ENCODE measurements at places on chromosomes 3 and 15. TPM values are rescaled to one million over a fixed set of nuclear protein-coding genes. Genes with fewer than 3 reads are reported as not detected.

DNA sequence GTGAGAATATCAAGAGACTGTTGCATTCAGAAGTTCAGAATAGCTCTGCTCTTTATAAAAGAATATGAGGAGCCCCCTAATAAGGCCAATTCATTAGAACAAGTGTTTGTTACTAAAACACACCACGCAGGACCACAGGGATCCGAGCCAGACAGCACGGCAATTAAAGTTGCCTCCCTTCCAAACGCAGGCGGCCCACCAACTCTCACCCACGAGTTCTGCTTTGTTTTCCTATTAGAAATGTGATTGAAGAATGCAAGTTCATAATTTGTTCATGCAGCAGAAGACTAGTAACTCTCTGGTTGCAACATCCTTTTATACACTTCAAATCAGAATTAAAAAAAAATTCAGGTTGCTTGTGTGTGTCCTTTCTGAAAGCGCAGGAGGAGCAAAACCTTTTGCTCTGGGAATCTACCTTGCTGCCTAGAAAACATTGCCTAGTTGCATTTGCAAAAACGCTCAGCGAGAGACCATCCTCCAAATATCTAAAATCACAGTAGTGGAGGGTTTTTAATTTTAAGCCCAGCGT lies 1044.1 kb upstream of the NR2F2 start:
- no peak overlapping the region for H3K4me3 ChIP-seq
- H3K36me3 ChIP-seq, result no peaks in the 10 kb centered on the region
- H3K27ac ChIP-seq, result no peak overlapping the region
- H3K27me3 ChIP-seq, result no peaks in the 10 kb centered on the region
- peaks cover 4% of the 10 kb centered on the region for H3K4me1 ChIP-seq

- no peak overlapping the region for H3K4me3 ChIP-seq
- no peak for DNase-seq
- H3K27me3 ChIP-seq, result peaks cover 99% of the 10 kb centered on the region
- H3K36me3 ChIP-seq, result no peaks in the 10 kb centered on the region
- no peak overlapping the region for H3K27ac ChIP-seq
- peaks cover 21% of the 10 kb centered on the region for H3K4me1 ChIP-seq
Measured at GRCh38 chr3:138941259-138941885, 5.6 kb downstream of the FOXL2 start.

Gene CHRD
- polyA plus RNA-seq, result not detected

DNA sequence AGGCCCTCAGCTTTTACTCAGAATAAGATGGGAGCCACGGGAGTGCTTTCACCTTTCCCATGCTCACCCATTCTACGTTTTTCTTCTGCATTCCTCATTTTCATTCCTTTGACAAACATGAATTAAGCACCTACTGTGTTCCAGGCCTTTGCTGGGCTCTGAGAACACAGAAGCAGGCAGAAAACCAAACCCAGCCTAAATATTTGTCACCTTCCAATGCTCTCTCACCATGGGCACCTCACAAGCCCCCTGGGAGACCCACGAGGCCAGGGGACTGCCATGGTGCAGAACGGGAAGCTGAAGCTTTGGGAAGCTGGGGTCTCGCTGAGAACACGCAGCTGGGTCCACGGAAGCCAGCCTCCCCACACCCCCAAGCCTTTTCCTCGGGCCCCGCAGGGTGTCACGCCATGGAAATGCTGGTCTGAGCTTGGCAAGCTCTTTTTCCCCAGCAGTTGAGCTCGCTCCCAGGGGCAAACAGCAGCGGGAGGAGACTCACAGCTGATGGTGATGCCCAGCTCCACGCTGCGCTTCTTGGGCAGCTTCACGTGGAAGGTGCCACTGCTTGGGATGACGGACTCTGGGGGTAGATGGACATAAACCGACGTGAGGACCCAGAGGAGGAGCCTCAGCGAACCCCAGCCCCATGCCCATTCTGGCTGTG lies 27.7 kb downstream of the GRIP2 start:
- no peak overlapping the region for H3K27ac ChIP-seq
- no peak overlapping the region for H3K4me3 ChIP-seq
- no peaks in the 10 kb centered on the region for H3K36me3 ChIP-seq
- no peak for DNase-seq
- H3K4me1 ChIP-seq, result no peaks in the 10 kb centered on the region

Gene BOC
- polyA plus RNA-seq, result 9.3 TPM

Gene TRANK1
- 3.2 TPM for polyA plus RNA-seq

DNA sequence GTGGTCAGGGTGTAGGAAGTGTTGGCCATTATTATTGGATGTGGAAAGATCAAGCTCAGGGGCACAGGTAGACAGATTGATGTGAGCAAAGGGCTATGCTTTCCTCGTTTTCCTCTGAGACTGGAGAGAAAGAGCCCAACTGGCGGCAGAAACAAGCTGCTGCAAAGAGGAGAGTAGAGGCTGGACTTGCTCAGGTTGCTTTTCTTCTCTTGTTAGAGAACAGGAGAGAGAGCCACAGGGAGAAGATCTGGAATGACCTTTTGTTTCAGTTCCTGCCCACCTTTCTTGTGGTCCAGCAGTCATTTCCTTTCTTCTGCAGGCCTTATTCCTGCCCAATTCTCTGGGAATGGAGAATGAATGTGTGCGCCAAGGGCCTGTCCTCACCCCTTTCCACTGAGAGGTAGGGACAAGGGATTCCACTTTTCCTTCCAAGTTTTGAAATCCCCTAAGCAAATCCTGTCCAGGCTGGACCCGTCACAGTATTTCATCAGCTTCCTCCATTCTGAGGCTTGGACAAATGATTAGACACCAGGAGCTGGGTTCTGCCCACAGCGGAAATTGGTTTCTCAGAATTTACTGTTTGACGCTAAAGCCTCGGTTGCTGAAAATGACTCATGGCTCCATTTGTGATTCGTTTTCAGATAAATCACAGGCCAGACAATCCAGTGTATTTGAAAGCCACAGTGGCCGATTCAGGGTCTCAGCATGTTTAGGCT lies 16.1 kb downstream of the ZNF80 start:
- no peaks in the 10 kb centered on the region for H3K27me3 ChIP-seq
- H3K4me3 ChIP-seq, result no peak overlapping the region
- H3K4me1 ChIP-seq, result no peaks in the 10 kb centered on the region
- no peak for DNase-seq
- H3K36me3 ChIP-seq, result no peaks in the 10 kb centered on the region

Gene SCAANT1
- polyA plus RNA-seq, result not detected

GRCh38 chr15:68369931-68370767 lies 61.8 kb downstream of the ITGA11 start:
- DNase-seq, result no peak
- no peaks in the 10 kb centered on the region for H3K4me1 ChIP-seq
- H3K27me3 ChIP-seq, result peaks cover 31% of the 10 kb centered on the region
- no peak overlapping the region for H3K27ac ChIP-seq
- H3K36me3 ChIP-seq, result no peaks in the 10 kb centered on the region
- no peak overlapping the region for H3K4me3 ChIP-seq

Gene TF
- polyA plus RNA-seq, result 0.30 TPM

DNA sequence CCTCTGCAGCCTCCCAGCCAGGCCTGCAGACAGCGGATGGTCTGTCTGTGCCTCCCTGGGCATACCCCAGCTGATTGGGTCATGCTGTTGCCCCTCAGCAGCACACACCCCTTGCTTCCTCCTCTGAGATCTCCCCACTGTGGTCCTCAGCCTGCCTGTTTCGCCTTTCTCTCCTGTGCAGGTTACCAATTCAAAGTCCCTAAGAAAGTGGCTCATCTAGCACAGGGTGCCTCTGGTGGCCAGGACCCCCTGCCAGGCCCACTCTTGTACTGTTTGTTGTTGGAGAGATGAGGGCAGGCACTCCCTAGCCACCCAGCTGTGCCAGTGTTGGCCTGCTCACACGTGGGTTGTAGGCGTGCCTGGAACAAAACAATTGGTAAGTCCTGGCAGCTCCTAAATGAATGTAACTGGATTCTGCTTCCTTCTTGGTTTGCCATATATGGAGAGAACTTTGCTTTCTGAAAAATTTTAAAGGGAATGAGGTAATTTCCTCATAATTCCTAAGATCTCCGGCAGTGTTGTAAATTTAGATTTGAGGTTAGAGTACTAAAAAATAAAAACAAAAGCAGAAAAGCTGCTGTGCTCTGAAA lies 213.2 kb upstream of the IL12A start:
- peaks cover 4% of the 10 kb centered on the region for H3K36me3 ChIP-seq
- DNase-seq, result no peak
- H3K27me3 ChIP-seq, result no peaks in the 10 kb centered on the region
- no peak overlapping the region for H3K4me3 ChIP-seq
- H3K4me1 ChIP-seq, result peaks cover 16% of the 10 kb centered on the region
- no peak overlapping the region for H3K27ac ChIP-seq

Gene PLA1A
- polyA plus RNA-seq, result 0.08 TPM

Gene ISL2
- polyA plus RNA-seq, result not detected

DNA sequence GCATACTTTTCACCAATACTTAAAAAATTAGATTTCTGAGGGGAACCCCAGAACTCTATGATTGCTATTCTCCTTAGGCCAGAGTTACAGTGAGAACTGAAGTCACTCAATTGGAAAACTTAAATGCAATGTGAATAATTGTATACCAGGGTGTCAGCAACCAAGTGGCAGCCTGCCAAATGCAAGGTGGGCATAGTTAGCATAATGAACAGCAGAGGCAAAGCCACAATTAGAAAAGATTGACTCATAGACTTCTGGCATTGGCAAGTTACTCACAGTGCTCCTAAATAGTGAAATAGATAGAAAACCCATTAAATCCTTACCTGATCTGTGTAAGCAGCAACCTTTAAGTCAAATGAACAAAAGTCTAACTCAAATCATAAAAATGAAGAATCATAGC lies 94.9 kb downstream of the BCHE start:
- no peak overlapping the region for H3K4me3 ChIP-seq
- H3K27ac ChIP-seq, result no peak overlapping the region
- no peak for DNase-seq
- no peaks in the 10 kb centered on the region for H3K36me3 ChIP-seq
- no peaks in the 10 kb centered on the region for H3K27me3 ChIP-seq

Gene EXD1
- 0.17 TPM for polyA plus RNA-seq

DNA sequence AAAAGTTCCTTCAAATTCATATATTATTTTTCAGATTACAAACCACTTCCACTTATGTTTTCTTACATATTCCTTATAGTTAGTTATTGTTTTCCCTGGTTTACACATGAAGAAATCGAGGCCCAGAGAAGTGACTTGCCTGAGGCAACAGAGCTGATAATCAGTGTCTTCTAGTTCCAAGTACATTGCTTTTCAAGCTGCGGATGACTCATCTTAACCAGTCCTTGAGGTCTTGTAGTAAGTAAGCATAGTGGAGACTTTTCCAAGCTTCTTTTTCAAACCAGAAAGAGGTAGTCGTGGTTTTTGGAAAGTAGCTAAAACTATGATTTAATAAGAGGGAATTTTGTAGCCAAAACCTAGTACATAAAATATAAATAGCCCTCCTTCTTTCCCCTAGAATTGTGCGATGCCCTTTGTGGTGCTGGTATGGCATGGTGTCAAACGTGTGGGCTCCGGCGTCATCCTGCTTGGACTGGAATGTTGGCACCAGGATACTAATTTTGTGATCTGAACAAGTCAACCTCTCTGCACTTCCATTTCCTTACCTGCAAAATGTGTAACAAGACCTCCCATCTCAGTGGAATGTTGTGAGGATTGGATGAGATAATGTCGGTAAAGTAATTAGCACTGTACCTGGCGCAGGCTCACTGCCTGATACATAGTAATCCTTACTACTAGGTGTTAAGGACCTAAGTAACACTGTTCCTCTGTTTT lies 19.0 kb upstream of the DLG1 start:
- H3K4me3 ChIP-seq, result peak overlapping the region; percentile 8
- H3K36me3 ChIP-seq, result no peaks in the 10 kb centered on the region
- no peaks in the 10 kb centered on the region for H3K27me3 ChIP-seq
- H3K27ac ChIP-seq, result peak overlapping the region; percentile 80
- H3K4me1 ChIP-seq, result peaks cover 18% of the 10 kb centered on the region

GRCh38 chr3:24348348-24348747 lies 146.3 kb downstream of the THRB start:
- no peak overlapping the region for H3K27ac ChIP-seq
- H3K4me3 ChIP-seq, result no peak overlapping the region
- no peak for DNase-seq
- no peaks in the 10 kb centered on the region for H3K36me3 ChIP-seq
- H3K4me1 ChIP-seq, result peaks cover 5% of the 10 kb centered on the region

Measured in keratinocyte (primary cell).